ENCODE measurements at places on chromosomes 7 and 10. TPM values are rescaled to one million over a fixed set of nuclear protein-coding genes. Genes with fewer than 3 reads are reported as not detected.

Gene SFXN2
- 6.0 TPM for total RNA-seq

Gene ACSL5
- total RNA-seq: 22.5 TPM

Gene SLC35B4
- total RNA-seq: 12.5 TPM

Gene MTPN
- 166 TPM for total RNA-seq

Gene HOXA11
- total RNA-seq: 5.0 TPM

Gene CFTR
- total RNA-seq: not detected

Gene LLCFC1
- not detected for total RNA-seq

Gene BAIAP2L1
- 5.1 TPM for total RNA-seq

Gene HABP2
- total RNA-seq: 0.48 TPM

Gene ITIH2
- not detected for total RNA-seq

Gene ZNRF2
- 4.1 TPM for total RNA-seq

Gene KIAA1217
- total RNA-seq: 27.3 TPM

Gene CEP55
- total RNA-seq: 18.4 TPM

DNA sequence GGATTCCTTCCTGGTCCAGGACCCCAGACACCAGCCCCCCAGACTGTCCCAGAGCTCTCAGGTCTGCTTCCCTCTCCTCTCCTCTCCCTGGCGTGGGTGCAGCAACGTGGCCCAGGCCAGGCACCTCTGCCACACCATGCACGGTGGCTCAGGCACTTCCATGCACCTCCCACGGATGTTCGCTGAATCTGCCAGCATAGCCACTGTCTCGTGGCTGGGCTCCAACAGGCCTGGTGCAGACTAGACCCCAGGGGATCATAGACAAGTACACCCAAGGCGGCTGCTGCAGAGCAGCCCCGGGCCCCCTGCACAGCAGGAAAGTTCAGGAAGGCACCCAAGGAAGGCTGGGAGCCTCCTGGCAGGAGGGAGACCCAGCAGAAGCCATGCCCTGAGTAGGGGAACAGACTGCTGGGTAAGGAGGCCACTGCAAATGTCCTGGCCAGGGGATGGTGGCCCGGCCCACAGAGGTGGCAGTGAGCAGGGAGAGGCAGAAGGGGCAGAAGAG is 4.4 kb downstream of the RASGEF1A start:
- no peak for DNase-seq

GRCh38 chr7:158061026-158061630 is 526.5 kb downstream of the PTPRN2 start:
- DNase-seq: no peak

DNA sequence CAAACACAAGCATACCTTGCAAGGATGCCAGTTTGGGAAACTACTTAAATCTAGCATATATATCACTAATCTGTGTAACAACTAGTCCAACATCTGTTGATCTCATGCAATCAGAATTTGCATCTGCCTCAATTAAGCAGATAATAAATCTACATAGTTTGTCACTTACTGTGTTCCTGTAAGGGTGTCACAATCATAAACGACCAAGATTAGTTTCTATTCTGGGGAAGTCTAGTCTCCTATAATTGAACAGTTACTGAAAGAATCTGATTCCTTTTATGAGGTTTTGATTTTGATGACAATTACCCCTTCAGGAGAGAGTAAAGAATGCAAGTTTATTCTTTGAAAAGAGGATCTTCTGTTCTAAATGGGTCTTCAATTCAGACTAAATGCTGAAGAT is 85.5 kb upstream of the LRRN3 start:
- DNase-seq: no peak

DNA sequence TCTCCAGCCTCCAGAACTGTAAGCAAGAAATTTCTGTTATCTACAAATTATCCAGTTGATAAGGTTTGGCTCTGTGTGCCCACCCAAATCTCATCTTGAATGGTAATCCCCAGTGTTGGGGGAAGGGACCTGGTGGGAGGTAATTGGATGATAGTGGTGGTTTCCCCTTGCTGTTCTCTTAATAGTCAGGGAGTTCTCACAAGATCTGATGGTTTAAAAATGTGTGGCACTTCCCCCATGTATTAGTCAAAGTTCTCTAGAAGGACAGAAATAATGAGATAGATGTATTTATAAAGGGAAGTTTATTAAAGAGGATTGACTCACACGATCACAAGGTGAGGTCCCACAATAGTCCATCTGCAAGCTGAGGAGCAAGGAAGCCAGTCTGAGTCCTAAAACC is 56.2 kb upstream of the APBB1IP start:
- DNase-seq: no peak

GRCh38 chr7:115582956-115583355 is 447.6 kb downstream of the TFEC start:
- no peak for DNase-seq

GRCh38 chr7:1670894-1671593 is 967 bp downstream of the ELFN1 start:
- DNase-seq: no peak

GRCh38 chr10:11212288-11213085 is 194.8 kb downstream of the CELF2 start:
- DNase-seq: no peak

GRCh38 chr10:30849231-30850035 is 182.2 kb downstream of the ZNF438 start:
- DNase-seq: no peak

GRCh38 chr7:32102432-32102873 is 32.2 kb upstream of the PDE1C start:
- no peak for DNase-seq

GRCh38 chr10:80487791-80488538 is 33.9 kb downstream of the TSPAN14 start:
- DNase-seq: no peak

- DNase-seq: no peak
These were observed 181.7 kb downstream of the MYOF start for GRCh38 chr10:93300288-93300917.

DNA sequence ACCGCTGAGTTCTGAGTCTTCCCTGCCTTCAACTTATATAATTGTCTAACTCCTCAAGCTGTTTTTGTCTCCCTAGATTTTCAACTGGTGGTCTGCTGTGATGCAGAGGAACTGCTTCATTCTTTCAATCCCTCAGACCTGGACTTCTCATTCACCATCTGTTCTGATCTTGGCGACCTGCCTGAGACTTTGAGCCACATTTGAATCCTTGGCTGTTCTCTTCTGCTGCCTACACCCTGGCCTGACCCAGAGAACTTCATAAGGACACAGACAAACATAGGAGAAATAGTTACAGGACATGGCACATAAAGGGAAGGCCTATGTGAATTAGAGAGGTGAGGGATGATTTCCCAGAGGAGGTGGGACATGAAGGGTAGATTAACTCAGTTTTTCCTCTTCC is 326.7 kb downstream of the PTEN start:
- DNase-seq: no peak

DNA sequence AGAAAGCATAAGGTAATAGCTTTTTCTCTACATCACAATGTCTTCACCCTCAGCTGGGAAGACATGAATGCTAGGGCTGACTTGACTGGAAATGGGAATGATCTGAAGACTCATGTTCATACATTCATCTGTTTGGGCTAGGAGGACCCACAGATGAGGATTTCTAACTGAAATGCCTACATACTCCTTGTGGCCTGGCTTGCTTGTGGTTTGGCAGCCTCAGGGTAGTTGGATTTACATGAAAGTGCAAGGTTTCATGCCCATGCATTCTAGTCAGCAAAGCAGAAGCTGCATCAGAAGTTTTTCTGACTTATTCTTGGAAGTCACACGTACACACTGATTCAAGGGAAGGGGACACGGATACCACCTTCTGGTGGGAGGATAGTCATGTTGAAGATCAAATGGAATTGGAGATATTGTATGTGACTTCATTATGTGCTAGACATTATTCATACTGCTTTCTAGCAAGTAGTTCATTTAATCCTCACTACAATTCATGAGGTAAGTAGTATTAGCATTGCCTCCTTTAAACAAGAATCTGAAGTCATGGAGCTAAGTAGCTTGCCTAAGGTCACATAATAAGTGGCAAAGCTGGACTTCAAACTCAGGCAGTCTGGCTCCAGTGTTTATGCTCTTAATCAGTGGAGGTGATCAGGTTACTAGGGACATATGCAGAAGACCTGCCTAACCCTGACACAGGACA is 957.0 kb downstream of the LRMDA start:
- DNase-seq: no peak

- DNase-seq: no peak
These were observed 76.5 kb downstream of the XPNPEP1 start for GRCh38 chr10:109846832-109847231.

- DNase-seq: no peak
These were observed 439 bp upstream of the EMX2 start for GRCh38 chr10:117541909-117542705.

- DNase-seq: no peak
These were observed 47.0 kb upstream of the CDK1 start for GRCh38 chr10:60731134-60731885.

- no peak for DNase-seq
These were observed 162.3 kb downstream of the SEM1 start for GRCh38 chr7:96547371-96547811.

GRCh38 chr10:25682203-25682851 is 251.7 kb upstream of the MYO3A start:
- DNase-seq: no peak

All from glomerular endothelial cell (primary cell).